Left lung (tissue), 14 donors: ENCODE measurements at places on chromosomes 4 and X. TPM values are rescaled to one million over a fixed set of nuclear protein-coding genes. Genes with fewer than 3 reads are reported as not detected.

HSFX1 gene
- 1.2 TPM for total RNA-seq

RBM46 gene
- not detected for total RNA-seq

PAGE4 gene
- not detected for total RNA-seq

TMPRSS11A gene
- total RNA-seq, result not detected

GAGE13 gene
- not detected for total RNA-seq

AFP gene
- not detected for total RNA-seq

CT45A5 gene
- not detected for total RNA-seq

CPE gene
- total RNA-seq, result 28.9 TPM

TEX11 gene
- not detected for total RNA-seq

NPY5R gene
- total RNA-seq, result 0.29 TPM

MAGEA11 gene
- not detected for total RNA-seq

DNA sequence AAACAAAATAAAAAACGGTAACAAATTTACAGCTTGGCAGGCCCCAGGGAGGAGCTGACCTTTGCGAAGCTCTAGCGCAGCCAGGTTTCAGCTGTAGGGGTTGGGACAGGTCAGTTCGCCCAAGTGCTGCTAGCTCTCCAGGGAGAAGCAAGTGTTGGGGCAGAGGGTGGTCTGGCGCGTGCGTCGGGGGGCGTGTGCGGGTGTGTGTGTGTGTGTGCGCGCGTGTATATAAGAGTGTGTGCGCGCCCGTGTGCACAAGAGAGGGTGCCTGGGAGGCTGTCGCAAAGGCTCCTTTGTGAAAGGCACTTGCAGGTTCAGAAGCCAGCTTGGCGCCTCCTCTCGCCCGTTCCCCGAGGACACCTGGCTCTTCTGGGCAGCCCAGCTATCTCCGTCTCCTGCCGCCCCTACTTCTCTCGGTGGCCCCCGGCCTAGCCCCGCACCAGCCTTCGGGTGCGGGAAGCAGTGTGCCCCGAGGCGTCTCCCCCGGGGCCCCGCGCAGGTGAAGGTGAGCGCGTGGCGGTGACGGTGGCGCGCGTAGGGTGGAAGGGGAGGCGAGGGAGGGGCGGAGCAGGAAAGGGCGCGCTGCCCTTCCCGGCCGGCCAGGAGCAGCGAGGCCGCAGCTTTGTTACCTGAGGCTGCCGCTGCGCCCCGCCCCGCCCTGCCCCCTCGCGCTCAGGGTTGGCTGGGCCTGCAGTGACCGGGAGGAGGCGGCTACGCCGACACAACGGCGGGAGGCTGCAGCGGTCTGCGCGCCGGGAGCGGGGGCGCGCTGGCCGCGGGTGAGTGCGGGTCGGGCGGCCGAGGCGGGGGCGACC is at the start of gene FHDC1:
Gene FHDC1, plus strand, starts transcription at position 693 of the 815 bp plus-strand sequence. CDS start 6,735 bp downstream, outside the sequence.
- peak; percentile 76 for DNase-seq

DNA sequence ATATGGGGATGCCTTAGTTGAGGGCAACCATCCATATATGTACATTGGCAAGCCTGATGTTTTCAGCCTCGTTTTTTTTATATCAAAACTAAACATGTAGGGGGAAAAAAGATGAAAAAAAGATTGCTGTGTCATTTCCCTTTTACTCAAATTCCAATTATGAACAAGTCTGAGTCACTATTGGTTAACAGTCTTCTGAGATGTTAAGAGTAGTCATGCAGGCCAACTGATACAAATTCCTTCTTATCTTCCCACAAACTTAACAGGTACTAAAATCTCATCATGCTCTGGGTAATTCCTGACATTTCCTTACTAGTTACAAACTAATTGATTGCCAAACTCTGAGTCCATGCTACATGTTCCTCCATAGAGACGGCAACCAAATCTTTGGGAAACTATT is 222.1 kb downstream of the FRMPD4 start:
- no peak for DNase-seq

- DNase-seq, result no peak
Observed at GRCh38 chr4:25367004-25367621, 9.9 kb upstream of the ANAPC4 start.

- DNase-seq, result no peak
Observed at GRCh38 chr4:12846368-12846767, 637.8 kb downstream of the RAB28 start.

- no peak for DNase-seq
Observed at GRCh38 chrX:38214551-38215531, 5.8 kb downstream of the SRPX start.

DNA sequence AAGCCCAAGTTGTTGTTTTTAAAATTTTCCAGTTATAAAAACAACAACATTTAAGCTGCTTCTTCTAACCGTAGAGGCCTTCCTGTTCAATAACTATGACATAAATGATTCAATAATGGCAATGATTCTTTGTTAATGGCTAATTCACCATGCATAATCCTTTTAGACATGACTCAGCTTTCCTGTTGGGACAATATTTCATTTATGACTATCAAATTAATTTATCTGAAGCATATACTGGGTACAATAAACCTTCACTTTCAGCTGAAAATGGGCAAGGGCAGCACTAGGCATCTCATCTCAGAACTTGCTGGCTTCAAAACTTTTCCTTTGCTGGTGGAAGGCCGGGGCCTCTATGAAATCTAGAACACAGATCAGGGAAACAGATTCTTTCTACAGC is 38.9 kb downstream of the TBC1D9 start:
- DNase-seq, result no peak

GRCh38 chr4:11724731-11725130 is 296.0 kb upstream of the HS3ST1 start:
- no peak for DNase-seq

- DNase-seq, result no peak
Observed at GRCh38 chr4:111800551-111800950, 344.7 kb upstream of the FAM241A start.

DNA sequence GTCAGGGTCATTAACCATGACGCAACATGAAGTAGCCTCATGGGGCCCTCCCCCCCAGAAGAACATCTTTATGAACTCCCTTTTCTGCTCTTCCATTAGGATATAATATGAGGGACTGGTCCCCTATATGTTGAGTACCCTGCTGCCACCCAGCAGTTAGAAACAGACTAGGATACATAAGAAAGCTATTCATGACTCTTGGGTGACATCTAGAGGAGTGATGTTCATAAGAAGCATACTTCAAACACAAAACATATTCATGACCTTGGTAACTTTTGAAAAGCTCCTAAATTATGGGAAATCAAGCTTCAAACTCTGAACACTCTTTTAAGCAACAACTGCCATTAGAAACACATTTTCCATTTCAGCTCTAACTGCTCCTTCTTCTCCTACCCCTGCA is 155.2 kb upstream of the SPIN4 start:
- DNase-seq, result no peak

DNA sequence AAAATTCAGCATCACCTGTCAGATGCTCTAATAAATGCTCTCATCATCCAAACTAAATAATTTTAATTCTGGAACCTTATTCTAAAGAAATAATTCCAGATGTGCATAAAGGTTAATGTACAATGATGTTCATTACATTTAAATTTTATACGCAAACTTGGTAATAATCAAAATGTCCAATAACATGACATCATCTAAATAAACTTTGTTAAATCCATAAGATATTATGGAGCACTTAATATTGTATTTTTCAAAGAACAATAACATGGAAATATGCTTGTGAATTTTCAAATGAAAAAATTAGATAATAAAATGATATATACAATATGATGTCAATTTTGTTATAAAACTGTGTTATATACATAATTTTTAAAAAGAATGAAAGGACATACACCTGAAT is 92.1 kb upstream of the ZCCHC13 start:
- DNase-seq, result no peak

GRCh38 chr4:188701952-188702351 is 562.7 kb downstream of the TRIML1 start:
- no peak for DNase-seq

DNA sequence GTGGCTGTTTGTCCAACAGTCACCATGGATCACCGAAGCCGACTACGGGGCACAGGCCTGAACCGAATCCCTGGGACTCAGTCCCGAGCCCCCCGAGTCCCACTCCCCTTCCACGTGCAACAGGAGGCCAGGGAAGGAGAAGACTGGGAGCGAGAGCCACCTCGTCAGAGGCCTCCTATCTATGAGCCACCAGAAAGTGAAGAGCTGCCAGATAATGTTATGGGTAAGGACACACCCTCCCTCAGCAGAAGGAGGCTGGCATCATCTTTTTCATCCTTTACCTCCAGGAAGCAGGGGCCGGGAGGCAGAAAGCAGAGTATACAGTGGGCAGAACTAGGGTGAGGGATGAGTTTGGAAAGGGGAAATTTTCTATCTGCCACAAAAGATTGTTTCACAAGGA is 2.8 kb upstream of the PRDX4 start:
- no peak for DNase-seq

DNA sequence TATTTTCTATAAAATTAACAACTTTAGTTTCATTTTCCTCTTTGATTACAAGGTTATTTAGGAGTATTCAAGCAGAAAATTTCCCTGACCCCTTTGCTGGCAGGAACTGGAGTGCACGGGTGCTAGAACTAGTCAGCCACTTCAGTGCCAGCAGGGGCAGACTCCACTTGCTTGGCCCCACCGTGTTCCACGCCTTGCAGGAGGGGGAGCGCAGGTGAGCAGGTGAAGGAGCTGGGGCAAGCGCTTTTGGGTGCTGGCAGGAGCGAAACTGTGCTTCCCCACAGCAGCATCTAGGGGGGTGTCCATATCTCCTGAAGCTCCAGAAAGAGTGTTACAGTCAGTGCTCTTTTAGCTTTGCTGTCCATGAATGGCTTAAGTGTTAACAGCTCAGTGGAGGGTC is 45.5 kb downstream of the MID2 start:
- no peak for DNase-seq

- peak; percentile 78 for DNase-seq
Observed at GRCh38 chr4:71241501-71242288, 97.1 kb upstream of the SLC4A4 start.

GRCh38 chrX:30663322-30663721 is 10.1 kb downstream of the GK start:
- no peak for DNase-seq

DNA sequence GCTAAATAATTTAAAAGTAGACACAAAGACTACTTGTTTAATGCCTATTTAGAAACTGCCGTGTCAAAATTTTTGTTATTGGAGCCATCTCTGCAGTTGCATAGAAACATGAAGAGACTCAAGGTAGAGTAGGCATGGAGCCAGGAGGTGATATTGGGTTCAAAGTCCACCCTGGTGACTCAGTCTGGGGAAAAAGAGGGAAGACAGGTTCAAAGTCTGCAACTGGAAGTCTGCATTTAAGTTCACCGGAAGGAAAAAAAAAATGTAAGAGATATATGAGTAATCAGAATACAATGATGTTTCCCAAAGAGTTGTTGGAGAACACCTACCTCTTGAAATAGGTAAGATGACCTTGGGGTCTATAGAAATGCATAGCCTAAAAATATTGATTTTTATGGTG is 67.4 kb upstream of the QRFPR start:
- no peak for DNase-seq
